ENCODE measurements at places on chromosomes 5 and 9.

DNA sequence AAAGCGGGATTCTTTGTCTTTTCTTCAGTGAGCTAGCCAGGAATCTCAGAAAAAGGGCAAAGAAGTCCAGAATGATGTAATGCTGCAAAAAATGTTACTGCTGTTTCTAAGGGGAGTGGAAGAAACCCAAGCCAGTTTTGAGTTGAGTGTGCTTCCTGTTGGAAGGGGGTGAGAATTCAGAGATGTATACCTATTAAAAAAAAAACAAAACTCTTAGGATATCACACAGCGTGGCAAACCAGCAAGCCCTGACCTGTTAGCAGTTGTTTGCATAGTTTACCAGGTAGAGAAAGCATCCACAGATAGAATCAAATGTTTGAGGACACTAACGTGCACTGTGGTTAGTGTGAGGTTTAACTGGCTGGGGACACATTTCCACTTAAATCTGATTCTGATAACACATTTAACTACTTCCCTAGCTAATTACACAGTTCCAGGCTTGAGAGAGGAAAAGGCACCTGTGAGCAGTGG, 11.4 kb downstream of the BASP1 start:
- DNase-seq: no peak

DNA sequence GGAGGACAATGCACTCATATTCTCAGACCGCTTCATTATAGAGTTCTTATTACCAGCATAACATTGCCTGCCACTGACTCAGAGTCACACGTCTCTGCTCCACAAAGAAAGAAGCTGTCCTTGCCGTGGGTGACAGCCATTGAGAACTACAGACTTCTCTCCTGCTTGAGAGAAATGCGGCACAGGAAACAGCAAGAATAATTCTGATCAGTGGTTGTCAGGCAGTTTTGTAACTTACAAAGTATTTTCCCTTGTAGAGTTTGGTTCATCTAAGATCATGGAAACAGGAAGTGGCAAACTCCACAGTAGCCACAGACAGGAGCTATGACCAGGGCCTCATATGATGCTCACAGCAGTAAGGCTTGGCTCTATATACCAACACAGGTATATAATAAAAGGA, 47.0 kb downstream of the KCNV2 start:
- DNase-seq: no peak

DNA sequence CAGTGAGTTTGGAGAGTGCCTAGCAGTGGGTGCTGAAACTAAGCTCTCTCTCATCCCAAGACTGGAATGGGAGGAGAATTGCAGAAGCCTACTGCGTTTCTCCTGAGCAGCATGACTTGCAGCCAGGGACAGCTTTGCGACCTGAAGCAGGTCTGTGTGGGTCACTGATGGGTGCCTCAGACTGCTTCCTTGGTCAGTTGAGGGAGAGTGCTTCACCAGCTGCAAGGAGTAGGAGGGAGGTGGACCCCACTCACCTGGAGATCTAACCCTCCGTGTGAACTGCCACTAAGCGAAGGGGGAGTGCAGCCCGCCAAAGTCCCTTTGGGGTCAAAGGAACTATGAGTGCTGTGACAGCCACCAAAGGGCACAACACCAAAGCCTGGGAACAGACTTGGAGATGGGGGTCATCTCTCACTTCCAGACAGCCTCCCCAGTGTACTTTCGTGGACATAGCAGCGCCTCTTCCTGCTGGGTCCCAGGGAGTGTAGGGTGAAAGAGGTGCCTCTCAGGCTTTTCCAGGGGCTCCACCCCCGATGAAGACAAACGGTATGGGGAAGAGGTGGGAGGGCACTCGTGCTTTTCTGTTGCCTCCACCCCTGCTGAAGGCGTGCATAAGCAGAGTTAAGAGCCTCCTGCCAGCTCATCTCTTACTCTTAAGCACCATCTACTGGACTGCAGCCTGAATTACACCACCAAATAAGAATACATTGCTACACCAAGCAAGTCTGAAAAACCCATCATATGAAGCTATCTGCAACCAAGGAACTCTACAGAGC, 34.3 kb upstream of the MACIR start:
- no peak for DNase-seq

DNA sequence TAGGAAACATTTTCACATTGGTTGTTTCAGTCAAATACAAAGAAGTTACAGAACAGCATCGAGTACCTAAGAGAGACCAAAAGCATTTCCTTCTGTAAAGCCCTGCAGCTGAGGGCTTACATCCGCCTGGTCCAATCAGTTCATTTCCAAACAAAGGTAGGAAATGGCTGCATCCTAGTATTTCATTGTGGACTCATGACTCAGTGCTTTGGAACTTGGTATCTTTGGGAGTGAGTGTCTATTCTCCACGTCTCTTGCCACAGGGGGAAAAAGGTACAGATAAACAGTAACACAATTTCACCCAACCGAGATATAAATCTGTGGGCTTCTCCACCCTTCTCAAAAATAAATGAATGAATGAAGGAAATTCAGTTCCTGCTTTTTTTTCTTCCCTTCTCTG, 75.4 kb downstream of the NFIB start:
- DNase-seq: no peak

GRCh38 chr5:105283134-105283533, 1720.5 kb upstream of the NUDT12 start:
- no peak for DNase-seq

- no peak for DNase-seq
Measured at GRCh38 chr9:133813749-133814585, 75.8 kb upstream of the SARDH start.

- no peak for DNase-seq
Measured at GRCh38 chr5:18487928-18488480, 853.7 kb downstream of the TAF11L14 start.

DNA sequence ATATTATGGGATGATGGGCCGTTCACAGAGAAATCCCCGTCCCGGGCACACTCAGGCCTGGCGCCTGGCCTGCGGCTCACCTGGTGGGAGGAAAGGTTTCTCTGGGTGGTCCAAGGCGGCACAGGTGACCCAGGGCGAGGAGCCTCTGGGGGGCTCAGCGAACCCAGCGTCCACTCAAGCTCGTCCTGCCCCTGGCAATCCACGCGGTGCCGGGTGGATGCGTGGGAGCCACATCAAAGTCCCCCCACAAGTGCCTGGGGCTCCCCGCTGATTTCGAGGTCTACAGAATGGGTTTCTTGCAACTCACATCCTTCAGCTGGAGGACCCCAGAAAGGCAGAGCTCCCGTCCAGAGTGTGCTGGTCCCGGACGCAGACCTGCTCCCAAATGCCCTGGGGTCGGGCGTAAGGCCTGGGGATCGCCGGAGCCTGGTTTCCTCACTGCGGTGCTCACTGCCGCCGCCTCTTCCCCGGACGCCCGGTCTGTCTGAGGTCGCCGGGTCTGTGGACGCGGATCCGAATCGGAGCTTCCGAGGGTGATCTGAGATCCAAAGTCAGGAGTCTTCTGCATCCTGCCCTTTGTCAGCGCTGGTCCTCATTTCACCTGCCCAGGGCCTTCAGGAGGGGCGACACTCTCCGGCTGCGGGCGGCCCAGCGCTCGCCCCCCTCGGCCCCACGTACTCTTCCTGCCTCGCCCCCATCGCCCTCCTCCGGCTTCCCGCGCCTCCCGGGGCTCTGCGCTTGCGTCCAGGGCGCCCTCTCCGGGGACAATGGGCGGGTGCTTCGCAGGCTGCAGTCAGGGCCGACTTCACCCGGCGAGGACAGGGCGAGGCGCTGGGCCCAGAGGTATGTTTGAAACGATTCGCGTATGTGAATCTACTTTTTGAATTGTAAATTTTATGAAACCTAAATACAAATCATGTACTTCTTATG, 20.0 kb upstream of the RUFY1 start:
- DNase-seq: peak; percentile 60

DNA sequence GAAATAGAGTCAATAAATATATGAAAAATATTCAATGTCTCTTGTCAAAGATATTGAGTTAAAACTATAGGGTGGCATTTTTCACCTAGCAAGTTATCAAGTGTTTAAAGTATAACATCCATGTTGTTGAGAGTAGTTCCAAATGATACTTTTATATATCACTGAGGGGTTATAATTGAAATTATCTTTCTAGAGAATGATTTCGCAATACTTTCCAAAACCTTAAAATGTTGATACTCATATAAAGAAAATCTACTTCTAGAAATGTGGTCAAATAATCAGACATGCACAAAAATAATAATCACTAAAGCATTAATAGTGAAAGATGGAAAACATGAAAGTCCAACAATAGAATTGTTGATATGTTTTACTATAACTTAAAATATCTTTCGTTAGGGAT, 50.1 kb downstream of the OXCT1 start:
- no peak for DNase-seq

DNA sequence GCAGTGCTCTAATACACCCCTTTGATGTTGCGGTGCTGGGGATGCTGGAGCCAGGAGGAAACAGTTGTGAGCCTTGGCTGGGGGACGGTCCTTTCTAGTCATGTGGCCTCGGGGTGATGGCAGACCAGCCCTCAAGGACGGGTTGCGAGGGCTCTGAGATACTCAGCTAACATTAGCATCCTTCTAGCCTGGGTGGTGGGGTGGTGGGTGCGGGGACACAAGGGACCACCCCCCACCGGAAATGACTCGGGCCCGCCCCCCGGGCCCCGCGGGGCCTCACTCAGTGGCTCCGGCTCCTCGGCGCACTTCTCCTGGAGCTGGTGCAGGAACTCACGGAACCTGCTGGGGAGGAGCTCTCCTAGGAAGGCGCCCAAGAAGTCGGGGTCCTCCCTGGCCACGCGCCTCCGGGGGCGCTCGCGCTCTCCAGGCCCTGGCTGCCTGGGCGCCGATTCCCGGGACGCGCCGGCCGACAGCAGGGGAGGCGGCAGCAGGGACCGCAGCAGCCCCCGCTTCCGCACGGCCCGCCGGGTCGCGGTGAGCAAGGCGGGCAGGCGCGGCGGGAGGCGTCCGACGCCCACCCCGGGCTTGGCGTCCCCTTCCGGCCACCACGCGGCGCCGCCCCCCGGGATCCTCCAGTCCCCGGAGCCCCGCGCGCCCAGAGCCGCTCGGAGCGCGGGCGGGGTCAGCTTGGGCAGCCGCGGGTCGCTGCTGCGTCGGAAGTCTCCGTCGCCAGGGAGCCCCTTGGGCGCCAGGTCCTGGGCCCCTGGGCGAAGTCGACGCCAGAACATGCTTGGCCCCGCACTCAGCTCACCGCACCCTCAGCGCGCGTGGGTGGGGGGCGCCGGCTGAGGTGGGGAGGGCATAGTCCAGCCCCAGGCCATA, 873 bp downstream of the C9orf50 start:
- DNase-seq: no peak

- DNase-seq: no peak
Measured at GRCh38 chr5:146151970-146152369, 30.5 kb downstream of the LARS1 start.

DNA sequence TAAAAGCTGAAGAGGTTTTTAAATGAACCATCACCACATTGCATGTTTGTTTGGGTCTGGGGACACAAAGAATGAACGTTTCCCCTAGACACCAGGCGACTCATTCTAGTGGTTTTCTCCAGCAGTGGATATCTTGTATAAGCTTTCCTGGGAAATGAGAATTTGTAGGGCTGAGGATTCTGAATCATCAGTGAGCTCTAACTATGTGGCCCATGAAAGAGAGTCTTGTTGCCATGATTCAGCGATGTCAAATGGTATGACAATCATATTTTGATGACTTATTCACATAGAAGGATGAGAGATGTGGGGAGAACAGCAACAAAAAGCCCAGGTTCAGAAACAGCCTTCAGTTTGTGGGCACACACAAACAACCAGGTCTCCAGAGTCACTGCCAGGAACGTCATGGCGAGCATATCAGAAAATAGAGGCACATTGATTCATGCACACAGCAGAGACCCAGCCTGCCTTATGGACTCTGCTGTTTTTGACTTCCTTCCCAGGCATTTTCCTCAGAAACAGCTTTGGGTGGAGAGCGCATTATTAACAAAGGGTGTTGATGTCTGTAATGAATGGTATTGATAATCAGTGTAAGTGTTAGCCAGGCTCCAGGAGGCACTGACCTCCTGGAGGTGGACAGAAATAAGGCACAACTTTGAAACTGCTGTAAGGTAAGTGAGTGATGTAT, 13.3 kb downstream of the ZNF474 start:
- no peak for DNase-seq

DNA sequence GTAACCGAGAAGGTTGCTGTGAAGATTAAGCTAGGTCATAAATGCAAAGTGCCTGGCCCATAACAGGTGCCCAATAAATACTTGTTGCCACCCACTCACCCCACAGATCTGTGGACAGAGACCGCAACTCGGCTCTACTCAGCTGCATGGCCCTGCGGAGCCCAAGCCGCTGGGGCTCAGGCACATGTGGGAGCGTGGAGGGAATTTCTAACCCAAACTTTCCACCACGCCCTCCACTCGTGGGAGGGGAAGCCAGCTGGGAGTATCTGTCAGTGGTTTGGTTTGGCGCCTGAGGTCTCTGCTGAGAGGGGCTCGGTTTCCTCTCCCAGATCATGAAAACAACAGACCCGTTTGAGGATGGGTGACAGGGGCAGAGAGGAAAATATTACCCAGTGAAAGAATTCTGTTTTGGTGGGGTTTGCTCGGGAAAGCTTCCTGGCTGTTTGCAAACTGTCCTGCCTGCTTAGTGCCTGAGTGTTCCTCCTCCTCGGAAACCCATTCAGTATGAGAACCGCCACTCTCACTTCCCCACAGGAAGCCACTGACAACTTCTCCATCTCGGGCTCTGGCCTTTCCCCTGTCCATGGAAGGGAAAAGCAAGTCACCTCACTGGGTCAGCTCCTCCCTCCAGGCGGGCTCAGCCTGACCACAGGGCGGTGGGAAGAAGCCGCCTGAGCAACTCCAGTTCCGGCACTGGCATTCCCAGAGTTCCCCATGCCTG, 60.1 kb downstream of the RGS3 start:
- no peak for DNase-seq

DNA sequence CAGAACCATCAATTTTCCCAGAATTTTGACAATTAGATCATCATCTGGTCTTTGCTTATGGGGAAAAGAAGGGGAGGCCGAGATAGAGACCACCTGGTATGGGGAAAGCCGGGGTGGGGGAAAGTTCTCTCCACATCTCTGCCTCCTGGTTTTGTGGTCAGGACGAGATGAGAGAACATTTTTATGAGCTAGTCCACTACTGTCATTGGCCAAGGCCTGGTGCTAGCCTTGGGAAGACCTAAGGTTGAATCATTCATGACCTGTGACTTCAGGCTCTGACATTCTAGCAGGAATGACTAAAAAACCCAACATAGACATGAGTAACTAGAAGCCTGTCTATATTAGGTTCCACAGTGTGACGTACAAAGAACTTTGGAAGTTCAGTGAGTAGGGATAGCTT, 135.2 kb downstream of the PTTG1 start:
- DNase-seq: no peak

- no peak for DNase-seq
Measured at GRCh38 chr5:111952555-111952954, 195.6 kb upstream of the NREP start.

GRCh38 chr5:32865475-32865874, 154.4 kb downstream of the NPR3 start:
- DNase-seq: no peak

DNA sequence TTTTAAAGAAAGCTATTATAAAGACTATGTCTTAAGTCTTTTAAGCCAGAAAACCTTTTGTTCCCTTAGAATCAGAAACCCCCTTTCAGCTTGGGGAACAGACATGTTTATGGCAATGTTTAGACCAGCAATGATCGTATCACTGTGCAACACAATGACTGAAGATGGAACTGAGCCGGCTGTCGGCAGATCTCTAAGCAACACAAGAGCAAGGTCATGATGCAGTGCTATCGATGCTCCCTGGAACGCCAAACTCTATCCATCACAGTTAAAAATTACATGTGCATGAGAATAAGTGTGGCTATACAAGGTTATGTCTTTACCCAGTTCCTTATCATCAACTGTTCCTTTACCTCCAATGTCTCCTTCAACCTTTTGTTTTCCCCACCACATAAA, 1.8 kb upstream of the RNF44 start:
- DNase-seq: no peak

Data from renal cortex interstitium (tissue), 15 donors.